ENCODE measurements at places on chromosomes 7 and 10.

DNA sequence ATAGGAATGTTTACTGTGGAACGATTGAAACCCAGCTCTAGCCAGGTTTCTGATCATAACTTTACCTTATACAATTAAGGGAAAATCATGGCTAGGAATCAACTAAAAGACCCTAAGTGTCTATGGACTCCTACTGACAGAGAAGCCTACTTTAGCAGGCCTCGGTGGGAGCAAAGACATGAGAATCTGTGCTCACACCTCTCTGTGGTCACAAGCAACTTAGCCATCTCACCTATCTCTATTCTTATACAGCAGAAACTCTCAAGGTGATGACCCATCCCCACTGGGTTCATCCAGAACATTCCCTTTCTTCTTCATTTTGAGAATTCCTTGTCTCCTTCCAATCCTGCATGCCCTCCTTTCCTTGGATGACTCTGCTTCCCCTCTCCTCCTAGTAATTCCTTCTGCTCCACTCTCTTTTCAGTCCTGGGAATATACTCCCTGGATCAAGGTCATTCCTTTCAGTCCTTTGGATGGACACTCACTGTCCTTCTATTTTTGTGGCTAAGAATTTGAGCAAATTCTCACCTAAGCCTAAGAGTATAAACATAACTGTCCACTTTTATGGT lies 2.9 kb downstream of the BLNK start:
- DNase-seq: no peak

GRCh38 chr7:131720703-131721102 lies 164.3 kb upstream of the PODXL start:
- DNase-seq: no peak

DNA sequence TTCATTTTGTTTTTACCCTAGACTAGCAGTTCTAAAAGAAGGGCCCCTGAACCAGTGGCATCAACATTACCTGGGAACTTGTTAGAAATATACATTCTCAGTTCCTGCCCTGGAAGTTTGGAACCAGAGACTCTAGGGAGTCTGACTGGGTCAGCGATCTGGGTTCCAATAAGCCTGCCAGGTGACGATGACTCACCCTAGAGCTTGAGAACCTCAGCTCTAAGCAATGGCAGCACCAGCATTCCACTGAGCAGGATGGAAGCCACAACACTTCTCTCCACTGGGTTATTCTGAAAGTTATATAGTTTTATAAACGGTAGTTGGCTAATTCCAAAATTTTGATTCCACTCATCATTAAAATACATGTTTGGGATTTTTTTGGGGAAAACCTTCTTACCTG lies 97.0 kb upstream of the AMPH start:
- DNase-seq: no peak

GRCh38 chr7:140053812-140054539 lies 8.8 kb downstream of the PARP12 start:
- DNase-seq: no peak

- DNase-seq: no peak
Measured at GRCh38 chr7:41629711-41630111, 73.2 kb downstream of the INHBA start.

Measured in brain pericyte (primary cell).